CD4-positive, alpha-beta T cell treated with Interleukin-12 subunit alpha and Interleukin-12 subunit beta, for 1 hour (primary cell): ENCODE measurements at places on chromosomes 5 and 9.

DNA sequence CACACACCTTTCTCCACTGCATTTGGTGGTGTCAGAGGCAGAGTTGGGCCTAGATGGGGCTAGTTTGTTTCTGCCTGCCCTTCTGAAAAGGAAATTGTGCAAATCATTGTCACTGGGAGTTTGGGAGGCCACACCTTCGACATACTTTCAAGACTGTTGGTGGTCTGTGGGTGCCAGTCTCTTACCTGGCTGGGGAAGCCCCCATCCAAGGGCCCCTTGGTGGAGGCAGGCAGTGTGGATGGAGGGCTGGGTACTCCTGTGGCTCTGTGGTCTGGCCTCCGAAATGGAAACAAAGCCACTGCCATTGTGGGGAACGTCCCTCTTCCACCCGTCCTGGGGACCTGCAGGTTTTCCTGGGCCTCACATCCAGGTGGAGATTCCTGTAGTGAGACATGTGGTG lies 10.9 kb upstream of the PHYHD1 start:
- no peak for DNase-seq

GRCh38 chr5:3393920-3394597 lies 201.6 kb upstream of the IRX1 start:
- DNase-seq: no peak

GRCh38 chr5:151083081-151083676 lies 2.3 kb upstream of the TNIP1 start:
- DNase-seq: peak; percentile 78

- no peak for DNase-seq
Measured at GRCh38 chr5:122937914-122938313, 92.5 kb downstream of the SNX24 start.

DNA sequence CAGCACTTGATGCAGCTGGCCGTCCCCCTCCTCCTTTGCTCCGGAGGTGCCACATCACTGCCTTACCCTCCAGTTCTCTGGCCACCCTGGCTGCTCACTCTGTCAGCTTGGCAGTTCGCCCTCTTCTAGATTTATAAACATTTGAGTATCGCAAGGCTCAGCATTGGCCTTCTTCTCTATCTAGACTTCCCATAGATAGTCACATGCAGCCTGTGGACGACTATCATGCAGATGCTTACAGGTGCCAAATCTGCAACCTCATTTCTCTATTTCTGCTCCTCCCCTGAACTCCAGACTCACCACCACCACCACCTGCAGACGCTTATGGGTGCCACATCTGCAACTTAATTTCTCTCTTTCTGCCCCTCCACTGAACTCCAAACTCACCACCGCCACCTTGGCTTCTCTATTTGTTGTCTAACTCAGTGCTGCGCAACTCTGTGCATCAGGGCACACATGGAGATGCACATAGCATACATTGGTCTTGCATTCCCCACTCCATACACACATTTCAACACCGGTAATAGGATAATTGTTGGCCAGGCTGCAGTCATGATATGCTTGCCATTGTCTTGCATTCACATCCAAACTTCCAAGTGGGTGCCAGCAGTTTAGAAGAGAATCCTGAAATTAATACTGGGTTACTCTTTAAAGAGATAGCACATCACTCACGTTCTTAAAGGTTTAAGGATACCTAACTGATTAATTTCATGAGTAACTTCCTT lies 1.9 kb upstream of the DAP start:
- DNase-seq: no peak

DNA sequence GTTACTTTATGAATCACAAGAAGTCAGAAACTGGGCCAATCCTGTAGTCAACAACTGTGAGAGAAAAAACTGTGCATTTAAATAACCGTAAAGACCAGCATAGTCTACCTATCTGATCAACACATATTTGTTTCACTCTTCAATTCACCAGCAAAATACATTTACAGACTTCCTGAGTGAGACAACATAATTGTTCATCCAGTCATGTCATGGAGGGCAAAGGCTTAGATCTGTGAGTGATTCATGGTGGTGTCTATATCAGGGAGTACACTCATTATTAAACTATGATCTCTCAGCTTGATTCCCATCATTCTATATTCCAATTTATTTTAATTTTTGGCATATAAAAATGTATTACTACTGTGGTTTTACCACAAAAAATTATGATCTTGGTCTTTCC lies 694.6 kb downstream of the DNAH5 start:
- DNase-seq: no peak

- peak; percentile 75 for DNase-seq
Measured at GRCh38 chr9:136686794-136687711, at the start of gene AGPAT2. Gene AGPAT2 (minus strand): TSS chr9:136687457. CDS start chr9:136687357, 100 bp downstream.

GRCh38 chr5:5980538-5980895 lies 397.8 kb downstream of the MED10 start:
- DNase-seq: no peak

DNA sequence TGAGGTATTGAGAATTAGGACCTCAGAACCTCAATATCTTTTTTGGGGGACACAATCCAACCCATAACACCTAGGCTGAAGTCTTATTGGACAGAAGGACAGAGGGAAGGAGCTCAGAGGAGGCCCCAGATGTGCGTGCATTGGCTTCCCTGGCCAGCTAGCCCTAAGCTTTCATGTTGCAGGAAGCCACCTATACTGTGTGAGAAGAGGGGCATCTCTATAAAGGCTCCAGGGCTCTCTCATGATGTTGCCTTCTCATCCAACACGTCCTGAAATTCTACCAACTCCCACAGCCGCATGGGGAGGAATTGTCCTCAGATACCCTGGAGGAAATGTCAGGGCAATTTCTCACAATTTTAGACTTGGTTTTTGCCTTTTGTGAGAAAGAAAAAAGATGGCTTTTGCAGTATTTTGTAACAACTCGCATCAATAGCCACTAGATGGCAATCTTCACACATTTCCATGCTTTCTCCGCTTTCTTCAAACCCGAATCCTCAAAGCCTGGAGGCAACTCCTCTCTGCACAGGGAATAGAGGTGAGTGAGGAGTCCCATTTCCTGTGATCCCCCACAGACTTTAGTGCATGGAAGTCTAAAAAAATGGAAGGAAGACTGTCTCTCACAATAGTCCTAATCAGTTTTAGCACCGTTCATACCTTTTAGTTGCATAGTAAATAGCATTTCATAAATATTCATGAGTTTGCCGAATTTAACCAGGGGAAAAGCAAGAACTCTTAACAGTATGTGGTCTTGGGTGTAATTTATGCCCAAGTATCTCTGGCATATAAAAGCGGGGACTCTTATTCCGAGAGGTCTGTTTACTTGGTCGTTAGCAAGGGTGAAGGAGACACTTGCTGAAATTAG lies 7.4 kb upstream of the PPP3R2 start:
- peak; percentile 33 for DNase-seq
